ENCODE measurements at places on chromosomes 2 and 18.

DNA sequence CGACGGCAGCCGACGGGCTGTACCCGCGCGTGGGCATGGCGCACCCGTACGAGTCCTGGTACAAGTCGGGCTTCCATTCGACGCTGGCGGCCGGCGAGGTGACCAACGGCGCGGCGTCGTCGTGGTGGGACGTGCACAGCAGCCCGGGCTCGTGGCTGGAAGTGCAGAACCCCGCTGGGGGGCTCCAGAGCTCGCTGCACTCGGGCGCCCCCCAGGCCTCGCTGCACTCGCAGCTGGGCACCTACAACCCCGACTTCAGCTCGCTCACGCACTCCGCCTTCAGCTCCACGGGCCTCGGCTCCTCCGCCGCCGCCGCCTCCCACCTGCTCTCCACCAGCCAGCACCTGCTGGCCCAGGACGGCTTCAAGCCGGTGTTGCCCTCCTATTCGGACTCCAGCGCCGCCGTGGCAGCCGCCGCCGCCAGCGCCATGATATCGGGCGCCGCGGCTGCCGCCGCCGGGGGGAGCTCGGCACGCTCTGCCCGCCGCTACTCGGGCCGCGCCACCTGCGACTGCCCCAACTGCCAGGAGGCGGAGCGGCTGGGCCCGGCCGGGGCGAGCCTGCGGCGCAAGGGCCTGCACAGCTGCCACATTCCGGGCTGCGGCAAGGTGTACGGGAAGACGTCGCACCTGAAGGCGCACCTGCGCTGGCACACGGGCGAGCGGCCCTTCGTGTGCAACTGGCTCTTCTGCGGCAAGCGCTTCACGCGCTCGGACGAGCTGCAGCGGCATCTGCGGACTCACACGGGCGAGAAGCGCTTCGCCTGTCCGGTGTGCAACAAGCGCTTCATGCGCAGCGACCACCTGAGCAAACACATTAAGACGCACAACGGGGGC, 2.0 kb downstream of the SP9 start:
- DNase-seq: peak; percentile 71
- H3K27me3 ChIP-seq: peaks cover 92% of the 10 kb centered on the region
- peak overlapping the region; percentile 12 for H3K4me3 ChIP-seq
- H3K36me3 ChIP-seq: no peaks in the 10 kb centered on the region

DNA sequence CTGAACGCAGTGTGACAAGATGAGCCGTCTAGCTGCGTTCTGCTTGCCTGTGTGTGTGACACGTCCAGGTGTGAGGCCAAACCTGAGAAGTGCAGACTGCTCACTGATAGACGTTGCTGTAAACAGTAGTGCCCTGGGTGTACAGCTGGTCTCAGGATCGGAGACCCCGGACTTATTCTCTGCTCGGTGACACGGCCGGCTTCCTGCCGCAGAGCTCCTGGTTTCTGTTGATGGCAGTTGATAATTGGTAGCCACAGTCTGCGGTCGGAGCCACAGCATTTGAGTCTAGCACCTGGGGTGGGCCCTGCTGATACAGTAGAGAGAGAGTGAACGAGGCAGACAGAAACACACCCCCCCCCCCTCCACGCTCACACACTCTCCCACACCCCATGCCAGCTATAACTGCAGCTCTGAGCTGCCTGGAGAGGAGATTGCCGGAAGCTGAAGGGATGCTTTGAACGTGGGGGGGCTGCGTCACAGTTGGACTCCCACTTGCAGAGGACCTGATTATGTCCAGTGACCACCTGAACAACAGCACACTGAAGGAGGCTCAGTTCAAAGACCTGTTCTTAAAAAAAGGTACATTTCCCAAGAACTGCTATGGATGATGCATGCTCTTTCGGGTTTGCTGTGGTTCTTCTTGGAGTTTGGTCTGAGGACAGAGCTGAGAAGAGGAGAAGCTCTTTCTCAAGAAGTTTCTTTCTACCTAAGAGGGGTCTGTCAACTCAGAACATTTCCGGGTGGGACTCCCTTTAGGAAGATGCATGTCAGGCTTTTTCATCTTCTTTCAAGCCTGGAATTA, 114.0 kb downstream of the FAM210A start:
- H3K4me1 ChIP-seq: peaks cover 18% of the 10 kb centered on the region
- peak overlapping the region; percentile 53 for H3K27ac ChIP-seq
- H3K36me3 ChIP-seq: no peaks in the 10 kb centered on the region
- H3K4me3 ChIP-seq: no peak overlapping the region

DNA sequence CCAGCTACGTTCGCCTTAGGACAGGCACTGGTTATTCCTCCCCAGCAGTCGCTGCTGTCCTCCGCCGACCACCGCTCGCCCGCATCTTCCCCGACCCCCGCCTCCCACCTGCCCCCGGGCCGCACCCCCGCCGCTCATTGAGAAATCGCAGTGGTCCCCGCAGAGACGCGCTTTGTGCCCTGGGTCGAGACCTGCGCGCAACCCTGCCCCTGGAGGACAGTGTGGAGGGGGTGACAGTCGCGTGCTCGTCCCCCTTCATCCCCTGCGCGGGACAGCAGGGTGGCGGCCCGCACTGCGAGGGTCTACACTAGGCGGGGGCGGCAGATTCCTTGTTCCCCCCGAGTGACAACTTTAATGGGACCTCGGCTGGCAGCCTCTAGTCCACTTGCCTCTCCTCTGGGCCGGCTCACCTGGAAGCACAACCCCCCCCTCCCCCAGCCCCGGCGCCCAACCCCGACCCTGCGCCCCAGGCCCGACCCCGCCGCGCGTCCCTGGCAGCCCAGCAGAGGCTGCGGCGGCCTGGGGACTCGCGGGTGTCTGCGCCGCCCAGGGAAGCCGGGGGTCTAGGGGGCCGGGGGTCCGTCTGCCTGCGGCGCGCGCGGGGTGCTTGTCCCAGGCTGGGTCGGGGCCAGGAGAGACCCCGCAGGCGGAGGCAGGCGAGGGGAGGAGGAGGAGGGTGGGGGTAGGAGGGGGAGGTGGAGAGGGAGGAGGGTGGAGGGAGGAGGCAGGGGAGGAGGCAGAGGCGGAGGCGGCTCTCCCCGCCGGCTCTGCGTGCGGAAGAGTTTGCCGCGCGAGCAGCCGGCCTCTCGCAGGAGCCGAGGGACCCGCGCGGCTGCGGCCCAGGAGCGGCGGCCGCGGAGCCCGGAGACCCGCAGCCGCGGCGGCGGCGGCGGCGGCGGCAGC, at the start of gene NPAS2:
Gene NPAS2, plus strand, starts transcription at position 770 of the 903 bp plus-strand sequence. CDS start 84,616 bp downstream, outside the sequence.
- DNase-seq: peak; percentile 78
- peak within 1 kb of the TSS; percentile 88 for H3K4me3 ChIP-seq
- H3K27ac ChIP-seq: peak within 1 kb of the TSS; percentile 75
- H3K27me3 ChIP-seq: peaks cover 4% of the 10 kb centered on the region

DNA sequence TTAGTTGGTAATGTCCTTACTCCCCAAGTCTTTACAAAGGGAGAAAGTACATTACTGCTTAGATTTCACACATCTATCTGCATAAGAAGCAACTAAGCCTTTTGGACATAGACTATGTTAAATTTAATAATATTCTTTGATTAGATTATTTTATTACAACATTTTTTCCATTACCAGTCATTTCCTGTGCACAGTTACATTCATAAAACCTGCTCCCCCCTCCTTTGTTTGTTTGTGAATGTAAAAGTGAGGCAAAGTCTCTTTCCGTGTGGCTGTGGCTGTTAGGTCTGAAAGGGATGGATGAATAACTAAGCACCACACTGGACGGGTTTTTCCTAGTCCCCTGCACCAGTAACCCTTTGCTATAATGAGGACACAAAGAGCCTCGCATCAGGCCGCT, 9.6 kb downstream of the PTGR3 start:
- no peaks in the 10 kb centered on the region for H3K36me3 ChIP-seq
- H3K27me3 ChIP-seq: peaks cover 5% of the 10 kb centered on the region
- no peak overlapping the region for H3K27ac ChIP-seq
- H3K4me1 ChIP-seq: peaks cover 4% of the 10 kb centered on the region

- no peaks in the 10 kb centered on the region for H3K36me3 ChIP-seq
- no peak for DNase-seq
- H3K27ac ChIP-seq: no peak overlapping the region
- H3K4me3 ChIP-seq: no peak overlapping the region
These were observed 1.2 kb downstream of the ANKRD53 start for GRCh38 chr2:70979626-70980025.

- H3K4me1 ChIP-seq: peaks cover 22% of the 10 kb centered on the region
- H3K27me3 ChIP-seq: no peaks in the 10 kb centered on the region
- H3K27ac ChIP-seq: no peak overlapping the region
These were observed 17.3 kb downstream of the OTOF start for GRCh38 chr2:26460613-26461031.

DNA sequence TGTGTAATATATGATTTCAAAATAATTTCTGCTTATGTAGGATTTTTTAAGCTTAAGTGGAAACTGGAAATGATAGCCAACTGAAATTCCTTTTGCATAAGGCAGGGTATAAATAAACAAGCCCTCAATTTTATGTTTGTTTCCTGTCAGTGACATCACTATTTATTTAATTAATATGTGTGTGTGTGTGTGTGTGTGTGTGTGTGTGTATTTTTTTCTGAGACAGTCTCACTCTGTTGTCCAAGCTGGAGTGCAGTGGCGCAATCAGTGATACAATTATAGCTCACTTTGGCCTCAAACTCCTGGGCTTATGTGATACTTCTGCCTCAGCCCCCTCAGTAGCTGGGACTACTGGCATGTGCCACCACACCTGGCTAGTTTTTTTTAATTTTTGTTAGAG, 29.3 kb upstream of the CYP20A1 start:
- no peaks in the 10 kb centered on the region for H3K36me3 ChIP-seq
- no peak overlapping the region for H3K27ac ChIP-seq
- DNase-seq: no peak
- no peaks in the 10 kb centered on the region for H3K27me3 ChIP-seq

GRCh38 chr2:1455466-1455865, 42.2 kb downstream of the TPO start:
- no peak overlapping the region for H3K4me3 ChIP-seq
- no peak overlapping the region for H3K27ac ChIP-seq
- H3K36me3 ChIP-seq: no peaks in the 10 kb centered on the region
- H3K4me1 ChIP-seq: no peaks in the 10 kb centered on the region
- DNase-seq: no peak
- H3K27me3 ChIP-seq: no peaks in the 10 kb centered on the region

DNA sequence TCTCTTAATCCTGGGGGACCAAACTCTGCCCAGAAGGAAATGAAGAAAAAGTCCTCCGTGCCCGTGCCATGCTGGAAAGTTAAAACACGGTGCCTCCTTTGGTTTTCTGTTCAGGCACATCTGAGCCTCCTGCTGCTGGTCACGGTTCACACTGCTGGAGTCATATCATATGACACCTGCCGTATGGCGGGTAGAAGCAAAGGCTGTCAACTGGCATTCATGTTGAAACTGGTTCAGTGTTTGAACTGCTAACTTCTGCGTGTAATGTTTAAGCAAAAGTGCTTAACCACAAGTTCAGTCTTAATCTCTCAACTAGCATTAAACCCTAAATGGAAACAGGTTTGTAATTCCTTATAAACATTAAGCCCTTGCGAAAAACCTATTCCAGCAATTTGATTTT, 3.1 kb downstream of the STK39 start:
- no peak overlapping the region for H3K4me3 ChIP-seq
- H3K36me3 ChIP-seq: no peaks in the 10 kb centered on the region
- peak overlapping the region; percentile 59 for H3K27ac ChIP-seq
- no peaks in the 10 kb centered on the region for H3K27me3 ChIP-seq

- H3K27me3 ChIP-seq: no peaks in the 10 kb centered on the region
- no peaks in the 10 kb centered on the region for H3K36me3 ChIP-seq
- no peak overlapping the region for H3K4me3 ChIP-seq
- H3K27ac ChIP-seq: peak overlapping the region; percentile 22
These were observed 59.9 kb upstream of the KCNE4 start for GRCh38 chr2:222992137-222992536.

DNA sequence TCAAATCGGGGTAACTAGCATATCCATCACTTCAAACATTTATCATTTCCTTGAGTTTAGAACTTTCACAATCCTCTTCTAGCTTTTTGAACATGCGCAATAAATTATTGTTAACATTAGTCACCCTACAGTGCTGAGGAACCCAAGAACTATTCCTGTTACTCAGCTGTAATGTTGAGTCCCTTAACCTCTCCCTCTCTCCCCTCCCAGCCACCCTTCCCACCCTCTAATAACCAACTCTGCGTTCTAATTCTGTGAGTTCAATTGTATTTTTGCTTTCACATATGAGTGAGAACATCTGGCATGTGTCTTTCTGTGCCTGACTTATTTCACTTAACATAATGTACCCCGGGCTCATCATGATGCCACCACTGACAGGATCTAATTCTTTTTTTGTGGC, 78.6 kb upstream of the RANBP2 start:
- H3K36me3 ChIP-seq: no peaks in the 10 kb centered on the region
- no peak overlapping the region for H3K27ac ChIP-seq
- no peaks in the 10 kb centered on the region for H3K27me3 ChIP-seq
- H3K4me1 ChIP-seq: peaks cover 21% of the 10 kb centered on the region
- no peak overlapping the region for H3K4me3 ChIP-seq

DNA sequence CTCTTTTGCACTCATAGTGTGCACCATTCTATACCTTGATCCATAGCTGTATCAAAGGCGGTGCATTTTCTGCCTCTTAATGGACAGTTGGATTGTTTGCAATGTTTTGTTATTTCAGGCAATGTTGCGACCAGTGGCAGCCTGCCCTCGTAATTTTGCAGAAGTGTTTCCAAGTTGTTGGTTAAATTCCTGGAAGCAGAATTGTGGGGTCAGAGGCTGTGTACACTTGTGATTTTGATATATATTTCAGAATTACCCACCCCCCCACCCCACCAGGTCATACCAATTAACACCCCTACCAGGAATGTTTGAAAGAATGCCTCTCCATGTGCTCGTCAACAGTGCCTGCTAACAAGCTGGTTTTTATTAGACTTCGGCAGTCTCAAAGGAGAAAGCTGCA, 32.4 kb upstream of the IL1R1 start:
- DNase-seq: no peak
- no peaks in the 10 kb centered on the region for H3K36me3 ChIP-seq
- peaks cover 32% of the 10 kb centered on the region for H3K4me1 ChIP-seq
- no peak overlapping the region for H3K27ac ChIP-seq

DNA sequence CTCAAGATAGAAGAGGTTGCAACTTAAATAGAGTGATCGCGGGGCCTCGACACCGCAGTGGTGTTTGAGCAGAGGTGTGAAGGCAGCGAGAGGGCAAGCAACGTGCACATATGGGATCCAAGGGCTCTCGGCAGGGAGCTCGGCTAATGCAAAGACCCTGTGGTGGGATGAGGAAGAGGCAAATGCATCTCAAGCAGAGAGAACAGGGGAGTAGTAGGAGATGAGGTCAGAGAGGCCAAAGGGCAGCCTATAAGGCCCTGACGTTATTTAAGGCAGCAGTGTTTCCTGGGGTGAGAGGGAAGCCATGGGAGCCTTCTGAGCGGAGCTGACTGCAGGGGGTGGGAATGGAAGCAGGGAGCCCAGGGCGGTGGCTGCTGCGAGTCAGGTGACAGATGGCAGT, 74.5 kb downstream of the MRPS9 start:
- DNase-seq: no peak
- no peaks in the 10 kb centered on the region for H3K4me1 ChIP-seq
- H3K4me3 ChIP-seq: no peak overlapping the region
- no peak overlapping the region for H3K27ac ChIP-seq
- no peaks in the 10 kb centered on the region for H3K36me3 ChIP-seq
- H3K27me3 ChIP-seq: no peaks in the 10 kb centered on the region

- no peak overlapping the region for H3K27ac ChIP-seq
- no peaks in the 10 kb centered on the region for H3K4me1 ChIP-seq
- H3K4me3 ChIP-seq: no peak overlapping the region
These were observed 205.4 kb downstream of the RAB3GAP1 start for GRCh38 chr2:135257383-135258090.

All from hepatocyte (in vitro differentiated cells).